Endothelial cell (in vitro differentiated cells): ENCODE measurements at places on chromosomes 2 and 18.
A peak's percentile ranks its signal among the peaks of the same experiment; 100 is the strongest.

DNA sequence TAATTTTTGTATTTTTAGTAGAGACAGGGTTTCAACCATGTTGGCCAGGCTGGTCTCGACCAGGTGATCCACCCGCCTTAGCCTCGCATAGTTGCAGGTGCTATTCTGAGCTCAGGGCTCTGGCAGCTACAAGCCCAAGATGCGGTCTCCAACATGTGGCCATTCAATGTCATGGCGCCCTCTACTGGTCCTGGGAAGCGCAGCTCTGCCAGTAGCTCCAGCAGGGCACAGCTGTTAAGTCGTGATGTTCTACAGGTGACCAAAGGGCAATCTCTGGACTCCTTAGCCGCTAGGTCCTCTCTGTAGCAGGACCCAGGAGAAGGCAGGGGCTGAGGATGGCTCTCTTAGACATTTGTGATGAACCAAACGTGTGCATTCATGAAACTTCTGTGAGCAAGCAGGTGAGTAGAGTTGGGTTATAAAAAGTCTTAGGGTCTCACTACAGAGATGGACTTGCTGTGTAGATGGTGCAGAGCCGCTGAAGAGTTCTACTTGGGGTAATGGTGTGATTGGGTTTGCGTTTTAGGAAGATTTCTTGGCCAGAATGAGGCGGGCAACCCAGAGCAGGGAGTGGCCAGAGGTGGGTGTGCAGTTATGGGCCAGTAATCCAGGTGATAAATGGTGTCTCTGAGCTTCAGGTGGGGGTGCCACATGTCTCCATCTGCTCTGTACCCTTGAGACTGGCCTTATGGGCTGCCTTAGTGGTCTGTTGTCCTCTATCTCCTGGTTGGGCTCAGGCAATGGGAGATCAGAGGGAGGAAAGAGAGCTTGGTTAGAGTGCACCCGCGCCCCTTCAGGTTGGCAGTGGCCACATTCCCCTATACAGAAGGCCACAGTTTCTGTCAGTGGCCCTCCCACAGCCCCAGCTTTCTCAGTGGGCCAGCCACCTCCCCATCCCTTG, 31.0 kb downstream of the IL37 start:
- DNase-seq, result peak; percentile 85

- no peak for DNase-seq
Measured at GRCh38 chr2:81549646-81550045, 1245.1 kb upstream of the LRRTM1 start.

GRCh38 chr2:132871831-132872230, 201.8 kb upstream of the LYPD1 start:
- DNase-seq, result no peak

GRCh38 chr2:202096736-202097135, 23.7 kb downstream of the KIAA2012 start:
- DNase-seq, result no peak

GRCh38 chr2:74742471-74742870, 88.4 kb downstream of the SEMA4F start:
- DNase-seq, result no peak

GRCh38 chr2:216519154-216519762, 20.6 kb downstream of the RPL37A start:
- peak; percentile 73 for DNase-seq

- DNase-seq, result no peak
Measured at GRCh38 chr2:67255933-67256615, 141.1 kb upstream of the ETAA1 start.

DNA sequence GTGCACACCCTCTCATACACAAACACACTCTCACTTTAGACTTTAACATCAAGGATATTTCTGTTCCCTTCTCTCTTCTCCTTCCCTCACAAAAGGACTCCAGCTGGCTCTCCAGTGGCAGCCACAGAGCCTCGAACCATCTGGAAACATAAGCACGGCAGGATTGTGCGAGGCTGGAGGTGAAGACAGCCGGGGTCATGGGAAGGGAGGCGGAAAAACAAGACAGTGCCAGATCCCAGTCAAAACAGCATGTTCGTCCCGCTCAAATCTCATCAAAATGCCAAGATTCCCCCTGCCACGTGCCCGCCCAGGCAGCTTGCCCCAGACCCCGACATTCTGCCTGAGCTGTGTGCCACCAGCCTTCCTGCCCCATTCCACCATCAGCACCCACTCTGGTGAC, 180.3 kb downstream of the ZBTB7C start:
- no peak for DNase-seq

GRCh38 chr2:236731767-236732580, 162.3 kb downstream of the ACKR3 start:
- DNase-seq, result no peak

DNA sequence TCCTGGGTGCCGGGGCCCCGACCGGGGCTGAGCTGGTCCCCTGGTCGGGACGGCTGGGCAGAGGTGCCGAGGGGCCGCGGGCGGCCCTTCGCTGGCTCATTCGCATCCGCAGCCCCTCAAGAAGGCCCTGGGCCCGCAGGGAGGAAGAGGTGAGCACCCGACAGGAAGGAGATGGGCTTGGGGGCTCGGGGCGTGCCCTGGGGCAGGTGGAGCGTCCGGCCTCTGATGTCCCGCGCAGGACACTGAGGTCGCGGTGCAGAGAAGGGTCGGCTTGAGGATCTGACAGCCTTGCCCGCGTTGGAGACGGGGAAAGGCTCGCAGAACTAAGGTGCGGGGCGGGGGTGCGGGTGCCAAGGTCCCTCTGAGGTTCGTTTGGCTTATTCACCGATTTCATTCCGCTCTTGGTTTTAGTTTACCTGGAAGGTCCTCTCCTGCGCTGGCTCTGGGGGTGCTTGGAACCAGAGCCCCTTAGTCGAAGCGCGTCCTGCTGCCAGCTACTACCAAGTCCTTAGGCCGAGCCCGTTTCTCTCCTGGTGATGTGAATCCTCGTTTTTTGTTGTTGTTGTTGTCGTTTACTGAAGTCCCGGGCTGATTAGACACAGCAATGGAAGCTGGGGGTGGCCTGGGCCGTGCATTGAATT, 18.9 kb upstream of the CD8A start:
- no peak for DNase-seq

DNA sequence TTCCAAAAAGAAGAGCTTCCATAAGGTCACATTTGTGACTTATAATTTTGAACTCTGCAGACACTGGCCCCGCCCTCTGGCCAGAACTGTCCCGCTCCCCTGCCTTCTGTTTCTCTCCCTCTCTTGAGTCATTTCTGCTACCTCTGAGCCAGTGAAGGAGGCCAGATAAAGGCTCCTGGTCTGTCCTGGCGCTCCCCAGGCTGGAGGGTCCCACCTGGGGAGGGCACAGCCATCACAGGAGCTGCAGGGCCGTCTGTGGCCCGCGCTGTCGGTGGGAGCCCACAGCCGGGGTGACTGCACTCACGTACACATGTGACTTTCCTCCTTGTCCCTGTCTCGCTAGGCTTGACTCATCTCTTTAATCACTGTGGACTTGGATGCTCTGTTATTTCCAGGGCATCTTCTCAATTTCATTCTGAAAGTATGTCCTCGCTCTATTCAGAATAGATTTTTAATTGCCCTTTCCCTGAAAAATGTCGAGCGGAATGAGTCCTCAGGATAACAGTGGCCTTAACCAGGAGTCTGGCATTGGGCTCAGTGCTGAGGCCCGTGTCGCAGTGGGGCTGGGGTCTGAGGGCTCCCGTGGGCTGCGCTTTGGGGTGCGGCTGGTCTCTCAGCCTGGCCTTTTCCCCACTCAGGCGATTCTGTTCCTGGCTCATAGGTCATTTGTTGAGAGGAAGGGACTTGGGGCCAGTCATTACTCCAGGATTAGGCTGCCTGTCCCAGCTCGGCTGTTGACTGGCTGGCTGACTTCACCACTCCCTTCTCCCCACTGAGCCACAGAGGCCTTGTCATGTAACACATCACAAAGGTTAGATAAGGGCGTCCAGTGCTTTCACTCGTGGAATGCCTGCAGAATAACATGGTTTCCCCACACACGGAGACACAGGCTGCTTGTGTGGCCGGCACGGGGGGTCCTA, 34.5 kb downstream of the KLHL29 start:
- no peak for DNase-seq

DNA sequence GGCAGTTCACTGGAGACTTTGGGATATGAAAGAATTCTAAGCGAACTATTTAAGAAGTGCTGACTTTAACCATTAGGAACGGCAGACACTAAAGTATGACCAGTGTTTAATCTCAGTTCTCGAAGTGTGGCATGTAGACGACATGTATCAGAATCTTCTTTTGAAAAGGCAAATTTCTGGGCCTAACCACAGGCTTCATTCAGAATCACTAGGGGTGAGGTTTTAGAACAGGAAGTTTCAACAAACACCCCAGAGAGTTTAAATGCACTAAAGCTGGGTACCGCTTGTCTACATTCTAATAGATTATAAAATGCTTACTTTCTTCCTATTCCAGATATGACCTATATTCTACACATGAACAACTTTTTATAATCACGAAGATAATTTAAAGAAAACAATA, 180.3 kb downstream of the ANKRD44 start:
- no peak for DNase-seq

DNA sequence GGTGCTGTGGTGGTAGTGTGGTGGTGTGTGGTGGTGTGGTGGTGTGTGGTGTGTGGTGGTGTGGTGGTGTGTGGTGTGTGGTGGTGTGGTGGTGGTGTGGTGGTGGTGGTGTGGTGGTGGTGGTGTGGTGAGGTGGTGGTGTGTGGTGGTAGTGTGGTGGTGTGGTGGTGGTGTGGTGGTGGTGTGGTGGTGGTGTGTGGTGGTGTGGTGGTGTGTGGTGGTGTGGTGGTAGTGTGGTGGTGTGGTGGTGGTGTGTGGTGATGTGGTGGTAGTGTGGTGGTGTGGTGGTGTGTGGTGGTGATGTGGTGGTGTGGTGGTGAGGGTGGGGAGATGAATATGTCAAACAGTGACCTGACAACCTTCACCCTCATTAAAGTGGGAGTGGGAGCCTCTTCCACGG, 55.6 kb upstream of the DLGAP1 start:
- DNase-seq, result no peak

GRCh38 chr2:224997802-224998201, 44.5 kb downstream of the DOCK10 start:
- no peak for DNase-seq

DNA sequence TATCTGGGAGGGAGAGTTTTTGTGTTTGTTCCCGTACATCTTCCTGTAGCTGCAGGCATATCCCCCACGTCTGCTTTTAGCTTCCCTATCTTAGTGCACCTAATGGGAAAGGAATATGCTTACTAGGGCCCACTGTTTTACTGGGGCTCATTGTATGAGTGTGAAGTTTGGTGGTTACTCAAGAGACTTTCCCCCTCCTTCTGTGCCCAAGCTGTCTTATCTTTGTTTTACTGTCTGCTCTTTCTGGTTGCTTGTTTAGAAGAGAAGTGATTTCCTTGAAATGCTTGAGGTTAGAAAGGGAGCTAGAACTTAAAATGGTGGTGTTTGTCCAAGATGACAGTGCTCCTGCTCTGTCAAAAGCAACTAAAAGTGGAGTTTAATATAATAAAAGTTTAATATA, 7.3 kb downstream of the PTH2R start:
- no peak for DNase-seq

- no peak for DNase-seq
Measured at GRCh38 chr2:234955971-234956509, 4.2 kb downstream of the SH3BP4 start.

DNA sequence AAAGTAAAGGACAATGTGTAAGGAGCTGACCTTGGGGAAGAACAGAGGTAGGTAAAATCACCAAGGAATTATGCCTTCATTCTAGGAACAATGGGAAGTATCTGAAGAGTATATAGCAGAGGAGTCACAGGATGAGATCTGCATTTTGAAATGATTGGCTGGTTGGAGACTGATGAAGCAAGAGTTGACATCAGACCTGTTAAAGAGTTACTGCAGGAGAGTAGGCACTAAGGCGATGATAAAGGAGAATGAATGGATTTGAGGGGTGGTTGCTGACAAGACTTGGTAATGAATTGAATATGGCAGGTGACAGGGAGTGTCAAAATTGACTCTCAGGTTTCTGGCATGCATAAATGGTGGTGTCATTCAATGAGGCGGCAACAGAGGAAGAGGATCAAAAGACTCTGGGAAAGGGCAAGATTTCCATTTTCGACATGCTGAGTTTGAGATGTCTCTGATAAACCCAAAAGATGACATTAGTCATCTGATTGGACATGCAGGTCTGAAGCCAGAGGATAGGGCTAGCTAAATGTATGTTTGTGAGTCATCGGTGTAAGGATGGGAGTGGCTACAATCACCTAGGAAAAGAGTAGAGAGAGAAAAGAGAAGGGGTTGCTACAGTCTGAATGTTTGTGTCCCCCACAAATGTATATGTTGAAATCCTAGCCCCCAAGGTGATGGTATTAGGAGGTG, 236.5 kb downstream of the DYM start:
- no peak for DNase-seq

GRCh38 chr2:191452065-191452464, 206.9 kb downstream of the MYO1B start:
- no peak for DNase-seq

- peak; percentile 2 for DNase-seq
Measured at GRCh38 chr2:240398661-240399267, 36.7 kb upstream of the GPC1 start.

GRCh38 chr2:30421026-30421603, 25.9 kb upstream of the LCLAT1 start:
- DNase-seq, result no peak

DNA sequence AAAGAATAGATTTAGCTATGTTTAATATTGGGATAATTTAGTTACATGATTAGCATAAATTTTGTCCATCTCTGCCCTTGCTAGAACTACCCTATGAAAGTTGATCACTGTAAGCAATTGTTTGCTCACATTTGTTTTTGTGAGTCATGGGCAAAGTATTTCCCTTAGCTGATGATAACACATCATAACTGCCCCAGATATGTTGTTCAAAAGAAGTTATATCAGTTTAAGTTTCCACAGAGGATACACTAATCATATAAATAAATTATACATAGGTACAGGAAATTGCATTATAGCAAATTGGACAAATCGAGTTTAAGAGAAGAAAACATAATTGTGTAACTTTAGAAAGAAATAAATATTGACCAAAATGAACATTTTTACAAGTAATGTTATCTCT, 223.2 kb upstream of the PIK3C3 start:
- no peak for DNase-seq

DNA sequence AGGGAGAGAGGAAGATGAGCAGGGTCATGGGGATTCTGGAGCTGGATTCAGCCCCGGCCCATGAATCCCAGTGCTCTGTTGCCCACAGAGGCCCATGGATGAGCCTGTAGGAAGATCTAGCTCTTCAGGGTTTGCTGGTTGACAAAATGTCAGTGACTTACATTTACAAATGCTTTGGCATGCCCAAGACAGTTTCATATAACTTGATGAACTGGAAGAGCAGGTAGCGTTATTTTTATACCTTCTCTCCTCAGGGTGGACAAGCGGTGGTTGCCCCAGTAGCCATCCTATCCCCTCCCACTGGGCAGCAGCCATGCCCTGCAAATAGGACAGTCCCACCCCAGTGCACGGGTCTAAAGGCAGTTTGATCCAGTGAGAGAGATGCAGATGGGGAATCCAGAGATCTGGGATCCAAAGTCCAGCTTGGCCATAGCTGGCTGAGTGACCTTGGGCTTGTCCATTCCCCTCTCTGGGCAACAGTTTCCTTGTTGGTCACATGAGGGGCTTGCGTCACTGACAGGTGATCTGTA, 21.5 kb upstream of the KCNK3 start:
- DNase-seq, result no peak

- DNase-seq, result no peak
Measured at GRCh38 chr2:67389286-67389685, 7.8 kb upstream of the ETAA1 start.
